ENCODE measurements at places on chromosomes 11 and 22. TPM values are rescaled to one million over a fixed set of nuclear protein-coding genes. Genes with fewer than 3 reads are reported as not detected.
A peak's percentile ranks its signal among the peaks of the same experiment; 100 is the strongest.

- no peak for DNase-seq
These were observed 1405.6 kb upstream of the TENM4 start for GRCh38 chr11:80846442-80846841.

The BTBD18 gene
- total RNA-seq = not detected

GRCh38 chr11:95711162-95711944 is 78.2 kb downstream of the FAM76B start:
- peak; percentile 31 for DNase-seq

DNA sequence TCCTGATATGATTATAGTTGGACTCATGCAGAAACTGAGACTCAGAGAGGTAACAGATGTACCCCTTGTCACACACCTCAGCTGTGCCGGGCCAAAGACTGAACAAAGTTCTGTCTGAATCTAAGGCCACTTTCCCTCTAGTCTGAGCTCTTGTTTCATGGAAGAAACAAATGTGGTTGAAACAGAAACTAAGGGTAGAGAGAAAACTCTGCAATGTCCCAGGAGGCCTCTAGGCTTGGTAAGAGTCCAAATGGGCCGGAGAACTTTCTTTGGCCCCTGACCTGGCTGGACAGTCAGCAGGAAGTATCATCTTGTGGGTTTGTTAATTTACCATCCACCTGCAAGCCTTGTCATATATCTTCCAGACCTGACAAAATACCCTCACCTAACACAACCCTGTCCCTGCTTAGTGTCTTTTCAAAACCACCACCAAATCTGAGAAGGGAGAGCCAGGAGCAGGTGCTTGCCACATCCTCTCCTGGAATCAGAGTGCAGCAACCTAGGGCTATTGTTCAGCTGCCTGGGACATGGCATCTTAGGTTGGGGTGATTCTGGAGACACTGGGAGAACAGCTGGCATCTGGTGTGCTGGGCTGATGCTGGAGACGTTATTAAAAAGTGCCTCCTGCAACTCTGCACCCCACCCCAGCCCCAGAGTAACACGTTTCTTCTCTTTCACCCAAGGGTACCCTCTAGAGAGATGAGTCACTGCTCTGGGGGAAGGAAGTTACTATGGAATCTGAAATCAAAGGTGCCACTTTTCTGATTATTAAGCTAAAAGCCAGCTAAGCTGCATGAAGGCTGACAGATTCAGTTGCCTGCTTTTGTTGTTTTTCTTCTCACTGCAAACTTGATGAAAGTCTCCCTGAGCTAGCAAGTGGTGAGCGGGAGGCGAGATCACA is 126.3 kb upstream of the TIMP3 start:
- no peak for DNase-seq

The LRP4 gene
- total RNA-seq = 0.02 TPM

The CASP5 gene
- not detected for total RNA-seq

DNA sequence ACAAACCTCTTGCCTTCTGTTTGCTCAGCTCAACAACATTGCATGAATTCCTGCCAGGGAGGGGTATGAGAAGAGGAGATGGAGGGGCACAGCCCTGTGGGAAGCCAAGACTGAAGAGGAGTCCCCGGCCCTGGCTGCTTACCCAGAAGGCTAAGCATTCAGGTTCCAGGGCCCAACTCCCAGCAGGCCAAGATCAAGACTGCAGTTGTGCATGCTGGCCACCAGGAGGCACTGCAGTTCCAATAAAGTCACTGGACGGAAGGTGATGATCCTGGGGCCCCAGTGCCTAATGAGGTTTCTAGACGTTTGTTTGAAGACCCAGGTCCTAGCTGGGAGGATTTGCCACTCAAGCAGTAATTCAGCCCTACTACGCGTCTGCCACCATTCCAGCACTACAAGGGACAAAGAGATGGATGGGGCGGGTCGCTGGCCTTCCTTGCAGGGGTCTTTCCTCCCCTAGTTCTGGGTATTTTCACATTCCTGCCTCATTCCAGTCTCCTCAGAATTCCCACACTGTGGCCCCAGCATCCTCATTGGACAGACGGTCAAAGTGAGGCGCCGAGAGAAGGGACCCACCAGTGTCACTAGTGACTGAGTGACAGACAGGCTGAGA is 23.6 kb downstream of the ALX4 start:
- peak; percentile 80 for DNase-seq

GRCh38 chr11:70556884-70557741 is 158.8 kb downstream of the CTTN start:
- DNase-seq = peak; percentile 7

The C22orf15 gene
- 1.3 TPM for total RNA-seq

- no peak for DNase-seq
These were observed 593.5 kb downstream of the TBC1D22A start for GRCh38 chr22:47355776-47356510.

The NNMT gene
- not detected for total RNA-seq

GRCh38 chr11:109898592-109898991 is 194.6 kb upstream of the ZC3H12C start:
- DNase-seq = no peak

DNA sequence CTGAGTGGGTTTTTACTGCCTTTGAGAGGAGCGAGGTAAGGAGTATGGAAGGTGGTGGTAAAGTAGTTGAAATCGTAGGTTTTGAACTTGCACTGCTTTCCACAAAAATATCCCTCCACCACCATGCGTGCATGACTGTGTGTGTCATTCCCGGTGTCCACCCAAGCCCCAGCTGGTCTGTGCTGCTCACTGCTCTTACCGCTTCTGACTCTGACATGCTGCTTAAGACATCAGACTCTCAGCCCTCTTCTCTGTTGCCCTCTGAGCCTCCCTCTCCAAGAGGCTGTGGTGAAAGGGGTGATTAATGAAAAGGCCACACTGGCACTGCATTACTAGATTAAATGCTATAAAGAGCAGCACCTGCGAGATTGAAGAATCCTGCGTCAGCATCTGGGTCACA is 128.7 kb downstream of the SPATA19 start:
- no peak for DNase-seq

- no peak for DNase-seq
These were observed 382.1 kb upstream of the B3GAT1 start for GRCh38 chr11:134794192-134794591.

GRCh38 chr11:12842933-12843636 is 166.0 kb upstream of the RASSF10 start:
- DNase-seq = no peak

The CD3D gene
- 331 TPM for total RNA-seq

DNA sequence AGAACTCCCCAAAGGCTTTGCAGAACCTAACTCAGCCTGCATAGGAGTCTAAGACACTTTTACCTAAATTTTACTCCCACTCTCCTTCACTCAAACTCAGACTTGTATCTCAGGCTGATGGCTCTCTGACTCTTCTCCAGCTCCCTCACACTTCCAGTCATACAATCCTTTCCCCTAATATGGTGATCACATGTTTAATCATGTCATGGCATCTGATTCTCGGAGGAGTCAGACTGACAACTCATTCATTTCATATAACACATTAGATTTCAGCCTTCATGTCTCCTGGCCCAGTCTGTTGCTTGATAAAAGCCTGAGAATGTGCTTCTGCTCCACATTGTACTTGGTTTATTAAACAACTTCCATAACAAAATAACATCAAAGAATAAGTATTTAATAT is 1503.9 kb upstream of the TENM4 start:
- DNase-seq = no peak

GRCh38 chr22:25361899-25362214 is 142.4 kb downstream of the CRYBB2 start:
- DNase-seq = no peak

GRCh38 chr11:65663639-65664200 is 1.0 kb upstream of the RELA start:
- peak; percentile 71 for DNase-seq

The CHID1 gene
- 60.4 TPM for total RNA-seq

GRCh38 chr22:23820748-23821211 is 18.0 kb downstream of the DERL3 start:
- DNase-seq = peak; percentile 21

DNA sequence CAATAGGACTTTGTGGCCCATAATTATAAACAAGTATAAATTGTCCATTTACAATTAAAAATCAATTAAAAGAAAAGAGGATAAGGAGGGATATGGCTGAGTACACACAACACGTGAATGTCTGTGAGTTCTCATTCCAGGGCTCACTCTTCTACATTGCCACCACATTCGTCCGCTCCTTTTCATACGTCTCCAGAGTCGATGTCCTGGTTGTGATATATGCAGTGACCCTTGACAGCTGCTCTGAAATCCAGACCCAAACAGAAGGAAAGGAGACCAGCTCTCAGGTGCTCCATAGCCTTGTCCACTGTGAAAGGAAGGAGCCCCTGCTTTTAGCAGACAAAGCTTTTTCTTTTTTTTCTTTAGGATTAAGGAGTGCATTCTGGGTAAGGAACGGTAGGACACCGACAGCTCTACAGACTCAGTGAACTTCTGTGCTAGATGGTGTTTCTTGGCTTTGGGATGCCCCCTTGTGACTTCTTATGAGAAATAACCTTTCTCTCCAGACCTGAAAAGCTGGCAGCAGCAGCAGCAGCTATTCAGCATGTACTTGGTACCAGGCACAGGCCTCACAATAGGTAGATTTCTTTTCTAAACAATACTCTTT is 19.7 kb upstream of the DNAJB13 start:
- peak; percentile 29 for DNase-seq

The RRP8 gene
- 34.4 TPM for total RNA-seq

The RFPL2 gene
- total RNA-seq = not detected

GRCh38 chr11:113951537-113951936 is 23.4 kb upstream of the HTR3A start:
- no peak for DNase-seq

- no peak for DNase-seq
These were observed 35.5 kb downstream of the SYT7 start for GRCh38 chr11:61545341-61545740.

The TMA7B gene
- total RNA-seq = 0.96 TPM

The SMC1B gene
- 0.67 TPM for total RNA-seq

- DNase-seq = no peak
These were observed 18.4 kb downstream of the ARFGAP2 start for GRCh38 chr11:47158242-47158641.

DNA sequence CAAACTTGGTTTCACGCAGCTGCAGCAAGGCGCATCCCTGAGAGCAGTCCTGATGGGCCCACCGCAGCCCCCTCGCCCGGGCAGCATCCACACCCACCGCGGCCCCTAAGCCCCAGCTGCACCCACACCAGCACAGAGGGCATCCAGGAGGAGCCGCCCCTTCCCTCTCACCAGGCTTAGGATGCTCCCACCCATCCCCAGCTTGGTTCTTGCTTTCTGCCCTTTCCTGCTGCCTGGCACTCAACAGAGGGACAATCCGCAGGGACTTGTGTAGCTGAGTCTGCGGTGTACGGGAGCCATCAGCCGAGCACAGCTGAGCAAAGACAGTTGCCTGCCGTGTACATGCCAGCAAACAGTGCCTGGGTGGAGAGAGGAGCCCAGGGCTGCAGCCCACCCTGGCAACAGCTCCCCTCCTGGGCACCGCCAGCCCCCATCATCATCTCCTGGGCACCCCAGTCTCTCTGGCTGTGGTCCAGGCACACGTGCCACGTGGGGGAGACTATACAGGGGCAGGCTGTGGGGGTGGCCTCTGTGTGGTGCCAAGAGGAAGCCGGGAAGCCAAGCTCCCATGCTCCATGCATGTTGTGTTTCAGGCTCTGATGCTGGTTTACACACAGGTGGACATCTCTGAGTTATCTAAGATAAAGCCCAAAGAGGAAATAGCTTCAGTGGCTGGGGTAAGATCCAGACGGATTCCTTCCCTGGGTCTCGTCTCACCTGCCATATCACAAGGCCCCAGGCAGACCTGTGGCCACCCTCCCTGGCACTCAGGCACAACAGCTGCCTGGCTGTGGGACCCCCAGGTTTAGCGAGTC is 36.0 kb upstream of the GNB1L start:
- no peak for DNase-seq

- DNase-seq = peak; percentile 22
These were observed 55.1 kb downstream of the PACSIN2 start for GRCh38 chr22:42959576-42960509.

The SMTNL1 gene
- total RNA-seq = not detected

Data from activated CD4-positive, alpha-beta T cell treated with anti-CD3 and anti-CD28 coated beads for 36 hours (primary cell).